ENCODE measurements at places on chromosomes 16 and 17.

GRCh38 chr16:71441348-71442050 lies 355 bp downstream of the TLE7 start:
- no peak for DNase-seq

DNA sequence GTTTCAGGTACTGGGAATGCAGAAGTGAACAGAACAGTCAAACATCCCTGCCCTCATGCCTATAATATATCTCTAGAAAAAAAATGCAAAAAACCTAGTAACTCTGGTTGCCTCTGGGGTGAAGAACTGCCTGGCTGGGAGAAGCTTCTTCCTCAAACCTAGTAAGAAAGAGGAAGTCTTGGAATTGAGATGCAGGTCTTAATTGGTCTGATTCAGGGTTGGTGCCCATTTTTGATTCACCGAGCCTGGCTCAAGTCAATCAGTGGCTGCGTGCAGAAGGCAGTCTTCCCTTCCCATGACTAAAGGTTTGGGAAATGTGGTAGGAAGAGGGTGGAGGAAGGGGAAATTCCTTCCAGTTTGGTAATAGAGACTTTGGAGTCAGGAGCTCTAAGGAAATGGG lies 22.4 kb downstream of the CDRT15 start:
- DNase-seq, result no peak

GRCh38 chr16:87096746-87097333 lies 220.4 kb downstream of the C16orf95 start:
- no peak for DNase-seq

- no peak for DNase-seq
These were observed 54.6 kb upstream of the ACSF3 start for GRCh38 chr16:89038811-89039735.

GRCh38 chr16:12553191-12553590 lies 250.5 kb downstream of the CPPED1 start:
- no peak for DNase-seq
